Fibroblast of lung (primary cell): ENCODE measurements at places on chromosomes 11 and 22. TPM values are rescaled to one million over a fixed set of nuclear protein-coding genes. Genes with fewer than 3 reads are reported as not detected.

DNA sequence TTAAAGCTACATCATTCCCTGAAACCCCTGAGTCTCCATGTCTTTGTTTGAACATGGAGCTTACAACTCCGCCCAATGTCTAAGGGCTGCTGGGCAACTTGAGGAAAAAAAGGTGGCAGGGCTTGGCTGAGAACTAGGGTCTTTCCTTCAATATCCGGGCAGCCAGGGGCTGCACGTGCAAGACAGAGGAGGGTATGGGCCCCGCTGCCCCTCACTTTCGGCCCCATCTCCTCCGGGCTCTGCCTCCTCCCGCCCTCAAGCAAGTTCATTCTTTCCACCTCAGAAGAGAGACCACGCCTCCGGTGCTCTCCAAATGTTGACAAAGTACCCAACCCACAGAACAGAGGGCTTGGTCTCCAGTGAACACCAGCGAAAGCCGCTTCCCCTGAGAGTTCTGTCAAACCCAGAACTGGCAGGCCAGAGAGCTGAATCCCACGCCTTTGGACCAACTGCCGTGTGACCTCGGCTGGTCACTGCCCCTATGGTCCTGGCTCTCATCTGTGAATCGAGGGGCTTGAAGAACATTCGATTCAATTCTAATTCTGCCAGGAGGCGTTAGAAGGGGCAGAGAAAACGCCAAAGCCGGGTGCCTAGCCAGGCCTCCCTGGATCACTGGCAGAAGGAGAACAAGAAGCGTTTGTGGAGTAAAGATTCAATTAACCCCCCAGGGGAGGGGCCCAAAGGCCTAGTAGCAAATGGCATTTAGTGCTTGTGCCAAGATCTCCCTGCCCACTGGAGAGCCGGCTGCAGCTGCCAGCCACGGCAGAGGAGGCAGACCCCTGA, 7.3 kb downstream of the PDGFB start:
- H3K27me3 ChIP-seq, result peaks cover 20% of the 10 kb centered on the region
- no peak overlapping the region for H3K4me3 ChIP-seq
- peaks cover 2% of the 10 kb centered on the region for H3K4me1 ChIP-seq

- peaks cover 27% of the 10 kb centered on the region for H3K4me1 ChIP-seq
- H3K36me3 ChIP-seq, result peaks cover 13% of the 10 kb centered on the region
- DNase-seq, result no peak
- H3K27me3 ChIP-seq, result no peaks in the 10 kb centered on the region
Measured at GRCh38 chr22:29266564-29267461, 968 bp downstream of the RHBDD3 start.

The BTBD18 gene
- not detected in 2 replicates for total RNA-seq

DNA sequence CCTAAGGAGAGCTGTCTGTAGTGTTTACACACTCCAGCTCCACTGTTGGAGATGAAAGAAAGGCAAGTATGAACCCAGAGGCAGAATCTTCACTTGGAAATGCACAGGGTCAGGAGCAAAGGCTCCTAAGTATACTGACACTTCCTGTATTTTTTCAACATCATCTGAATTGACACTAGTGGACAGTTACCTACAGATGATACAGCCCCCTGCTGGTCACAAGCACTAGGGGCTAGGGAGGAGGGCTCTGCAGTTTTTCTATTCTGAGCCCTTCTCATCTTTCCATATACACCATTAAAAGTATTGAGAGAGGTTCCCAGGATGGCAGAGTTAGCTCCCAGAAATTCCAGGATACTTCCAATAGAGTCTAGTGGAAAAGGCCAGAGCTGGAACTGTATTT, 290.3 kb upstream of the API5 start:
- H3K27ac ChIP-seq, result no peak overlapping the region
- H3K4me1 ChIP-seq, result no peaks in the 10 kb centered on the region
- no peak overlapping the region for H3K4me3 ChIP-seq
- H3K36me3 ChIP-seq, result no peaks in the 10 kb centered on the region
- H3K27me3 ChIP-seq, result no peaks in the 10 kb centered on the region
- no peak for DNase-seq

The NLRP14 gene
- under 0.01 and 0.17 TPM in 2 replicates for total RNA-seq

DNA sequence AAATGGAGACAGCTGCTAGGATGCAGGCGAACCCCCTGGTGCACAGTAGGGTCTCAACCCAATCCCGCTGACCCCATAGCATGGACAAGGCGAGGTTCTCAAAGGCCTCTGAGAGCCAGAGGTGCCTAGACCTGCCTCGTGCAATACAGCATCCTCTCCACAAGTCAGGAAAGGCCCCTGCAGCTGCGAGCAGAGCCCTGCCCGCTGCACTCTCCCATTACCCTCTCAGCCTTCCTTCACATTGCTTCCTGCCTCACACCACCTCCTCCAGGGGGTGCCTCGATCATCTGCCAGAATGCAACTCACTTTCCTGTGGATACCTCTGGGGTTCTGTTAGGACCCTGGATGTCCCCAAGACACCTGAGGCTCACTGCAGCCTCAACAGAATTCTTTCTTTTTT, 42.8 kb upstream of the TCF20 start:
- H3K27me3 ChIP-seq, result peaks cover 4% of the 10 kb centered on the region
- no peak for DNase-seq
- H3K4me1 ChIP-seq, result no peaks in the 10 kb centered on the region
- H3K36me3 ChIP-seq, result no peaks in the 10 kb centered on the region
- H3K27ac ChIP-seq, result no peak overlapping the region
- H3K4me3 ChIP-seq, result no peak overlapping the region

DNA sequence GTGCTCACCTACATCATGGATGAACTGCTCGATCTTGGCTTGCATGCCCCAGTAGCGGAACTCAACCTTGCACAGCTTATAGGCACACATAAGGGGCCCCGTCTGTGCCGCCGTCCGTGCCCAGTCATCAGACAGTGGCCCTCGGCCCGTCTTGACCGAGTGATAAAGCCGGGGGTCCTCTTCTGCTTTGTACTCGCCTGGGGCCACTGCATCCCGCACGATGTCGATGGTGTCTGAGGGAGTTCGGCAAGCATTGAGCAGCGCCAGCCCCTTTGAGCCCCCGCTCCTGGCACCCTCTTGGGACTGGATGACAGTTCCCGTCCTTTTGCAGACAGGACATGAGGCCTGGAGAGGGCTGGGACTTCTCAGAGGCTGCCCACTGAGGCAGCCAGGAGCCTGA, 3.3 kb downstream of the PITPNM1 start:
- H3K36me3 ChIP-seq, result peaks cover 4% of the 10 kb centered on the region
- H3K4me3 ChIP-seq, result no peak overlapping the region
- no peaks in the 10 kb centered on the region for H3K27me3 ChIP-seq
- no peak overlapping the region for H3K27ac ChIP-seq

The SLC22A8 gene
- total RNA-seq, result not detected in 2 replicates

The EEF1G gene
- 1,405 and 1,825 TPM in 2 replicates for total RNA-seq
